ENCODE measurements at places on chromosomes 5 and 9.

GRCh38 chr9:135714242-135715055 lies 12.5 kb downstream of the KCNT1 start:
- no peak for DNase-seq

GRCh38 chr5:21071421-21071820 lies 1083.4 kb upstream of the CDH18 start:
- DNase-seq: no peak

- DNase-seq: no peak
Observed at GRCh38 chr9:77960356-77961153, 71.1 kb downstream of the GNAQ start.

- DNase-seq: no peak
Observed at GRCh38 chr5:74075501-74076484, 449.8 kb downstream of the ARHGEF28 start.

DNA sequence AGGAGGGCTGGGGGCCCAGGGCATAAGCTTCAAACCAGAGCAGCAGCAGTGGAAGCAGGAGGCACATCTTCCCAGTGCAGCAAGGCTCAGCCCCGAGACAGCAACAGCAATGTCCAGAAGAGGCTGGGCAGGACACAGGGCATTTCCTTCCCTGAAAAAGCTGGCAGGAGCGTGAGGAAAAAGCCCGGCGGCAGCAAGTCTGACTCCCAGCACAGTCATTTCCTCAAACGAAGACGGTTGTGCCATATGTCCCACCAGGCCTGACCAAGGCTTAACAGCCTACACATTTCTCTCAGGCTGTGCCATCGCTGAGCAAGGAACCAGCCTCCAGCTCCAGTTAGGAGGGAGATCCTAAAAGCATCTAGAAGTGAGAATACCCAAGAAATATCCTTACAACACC lies 74.5 kb downstream of the APTX start:
- no peak for DNase-seq

DNA sequence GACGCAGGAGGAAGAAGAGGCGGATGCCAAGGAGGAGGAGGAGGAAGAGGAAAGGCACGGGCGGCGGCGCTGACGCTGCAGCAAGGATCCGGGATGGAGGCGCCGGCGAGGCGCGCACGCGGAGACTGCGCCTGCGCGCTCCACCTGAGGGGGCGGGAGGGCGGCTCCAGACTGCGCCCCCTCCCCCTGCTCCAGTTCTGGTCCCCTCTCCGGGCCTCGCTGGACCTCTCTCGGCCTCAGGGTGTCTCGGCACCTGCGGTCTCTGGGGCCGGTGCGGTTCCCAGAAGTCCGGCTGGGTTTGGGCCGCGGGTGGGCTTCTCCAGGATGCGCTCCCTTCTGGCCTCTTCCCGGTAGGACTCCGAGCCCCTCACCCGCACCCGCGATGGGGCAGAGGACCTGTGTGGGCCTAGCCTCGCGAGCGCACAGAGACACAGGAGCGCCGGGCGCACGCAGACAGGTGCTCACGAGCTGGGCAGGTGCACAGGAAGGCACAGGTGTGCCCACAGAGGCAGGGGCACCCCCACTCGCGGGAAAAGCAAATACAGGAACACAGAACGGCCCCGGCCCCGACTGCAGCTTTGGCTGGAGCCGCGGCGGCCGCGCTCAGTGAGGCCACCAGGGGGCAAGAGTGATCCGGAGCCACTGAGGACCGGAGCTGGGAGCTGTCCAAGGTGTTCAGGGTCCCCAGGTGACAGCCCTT lies at the start of gene NPDC1:
NPDC1 (minus strand) TSS at position 90 of the 700 bp plus-strand sequence. CDS start 188 bp downstream, outside the sequence.
- DNase-seq: no peak

DNA sequence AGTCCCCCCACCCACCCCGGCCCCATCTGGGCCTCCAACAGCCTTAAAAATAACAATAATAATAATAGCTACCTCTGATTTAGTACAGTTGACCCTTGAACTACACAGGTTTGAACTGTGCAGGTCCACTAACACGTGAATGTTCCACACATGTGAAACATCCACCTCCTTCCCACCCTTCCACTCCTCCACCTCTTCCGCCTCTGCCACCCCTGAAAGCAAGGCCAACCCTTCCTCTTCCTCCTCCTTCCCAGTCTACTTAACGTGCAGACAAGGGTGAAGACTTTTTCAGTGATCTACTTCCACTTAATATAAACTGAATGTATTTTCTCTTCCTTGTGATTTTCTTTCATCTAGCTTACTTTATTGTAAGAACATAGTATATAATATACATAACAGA lies 10.8 kb downstream of the PDGFRB start:
- no peak for DNase-seq

DNA sequence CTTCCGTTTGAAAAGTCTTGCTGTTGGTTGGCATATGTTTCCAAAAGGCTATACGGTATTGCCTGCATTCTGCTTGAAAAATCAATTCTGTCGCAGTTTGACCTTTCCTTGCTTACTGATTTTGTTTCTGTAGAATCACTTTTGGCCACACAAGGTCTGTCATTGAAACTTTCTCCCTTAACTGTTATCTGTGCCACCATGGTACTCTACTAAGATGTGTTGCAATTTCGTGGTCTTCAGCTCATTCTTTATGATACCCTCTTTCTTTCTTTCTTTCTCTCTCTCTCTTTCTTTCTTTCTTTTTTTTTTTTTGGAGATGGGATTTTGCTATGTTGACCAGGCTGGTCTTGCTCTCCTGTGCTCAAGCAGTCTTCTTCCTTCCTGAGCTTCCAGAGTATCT lies 4.5 kb downstream of the OSTF1 start:
- DNase-seq: no peak

DNA sequence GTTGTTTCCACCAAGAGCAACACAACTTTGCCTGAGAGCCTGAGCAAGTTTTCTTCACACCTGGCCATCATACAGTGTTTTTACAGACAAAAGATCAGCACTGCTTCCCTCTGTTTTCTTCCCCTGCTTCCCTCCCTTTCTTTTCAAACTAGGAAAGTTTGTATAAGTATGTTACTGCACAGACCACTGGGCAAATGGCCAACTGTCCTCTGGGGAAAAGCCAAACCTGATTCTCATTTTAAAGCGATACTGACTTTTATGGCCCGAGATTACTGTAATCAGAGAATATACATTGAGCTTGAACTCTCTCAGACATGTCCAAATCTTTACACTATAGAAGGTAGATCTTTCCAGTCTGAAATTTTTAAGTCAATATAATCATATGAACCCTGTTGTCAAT lies 415.0 kb downstream of the NFIB start:
- DNase-seq: no peak

- no peak for DNase-seq
Observed at GRCh38 chr5:140322751-140323731, 20.1 kb upstream of the PFDN1 start.

DNA sequence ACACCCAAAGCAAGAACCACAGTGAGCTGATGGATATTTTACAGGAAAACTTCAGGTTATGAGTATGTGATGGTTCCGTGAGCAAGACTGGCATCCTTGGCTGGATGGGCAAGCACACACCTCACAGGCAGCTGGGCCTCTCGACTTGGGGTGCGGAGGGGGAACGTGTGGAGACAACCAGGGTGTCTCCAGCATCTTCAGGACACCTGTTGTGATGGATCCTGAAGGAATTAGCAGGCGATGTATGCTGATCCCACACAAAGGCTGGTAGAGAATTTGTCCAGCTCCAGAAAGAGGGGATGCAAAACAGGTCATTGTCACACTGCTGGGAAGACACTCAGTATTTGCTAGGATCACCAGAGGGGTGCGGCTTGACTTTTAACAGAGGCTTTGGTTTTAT lies 42.7 kb downstream of the SECISBP2 start:
- no peak for DNase-seq

DNA sequence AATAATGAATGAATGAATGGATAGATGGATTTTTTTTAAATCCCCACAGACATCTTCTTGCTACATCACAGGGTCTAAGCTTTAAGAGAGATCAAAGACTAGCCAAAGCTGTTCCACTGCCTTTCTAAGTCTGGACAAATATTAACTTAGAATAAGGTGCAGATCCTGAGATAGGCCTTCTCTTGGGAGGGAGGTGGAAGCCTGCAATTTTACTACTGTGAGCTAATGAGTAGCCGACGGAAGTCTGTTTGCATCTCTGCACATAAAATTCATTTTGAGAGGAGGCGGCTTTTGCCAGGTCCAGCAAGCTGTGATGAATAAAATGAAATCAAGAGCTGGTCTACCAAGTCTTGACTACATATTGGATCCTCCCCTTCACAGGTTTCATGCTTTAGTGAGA lies 484.9 kb downstream of the TMEM38B start:
- no peak for DNase-seq

DNA sequence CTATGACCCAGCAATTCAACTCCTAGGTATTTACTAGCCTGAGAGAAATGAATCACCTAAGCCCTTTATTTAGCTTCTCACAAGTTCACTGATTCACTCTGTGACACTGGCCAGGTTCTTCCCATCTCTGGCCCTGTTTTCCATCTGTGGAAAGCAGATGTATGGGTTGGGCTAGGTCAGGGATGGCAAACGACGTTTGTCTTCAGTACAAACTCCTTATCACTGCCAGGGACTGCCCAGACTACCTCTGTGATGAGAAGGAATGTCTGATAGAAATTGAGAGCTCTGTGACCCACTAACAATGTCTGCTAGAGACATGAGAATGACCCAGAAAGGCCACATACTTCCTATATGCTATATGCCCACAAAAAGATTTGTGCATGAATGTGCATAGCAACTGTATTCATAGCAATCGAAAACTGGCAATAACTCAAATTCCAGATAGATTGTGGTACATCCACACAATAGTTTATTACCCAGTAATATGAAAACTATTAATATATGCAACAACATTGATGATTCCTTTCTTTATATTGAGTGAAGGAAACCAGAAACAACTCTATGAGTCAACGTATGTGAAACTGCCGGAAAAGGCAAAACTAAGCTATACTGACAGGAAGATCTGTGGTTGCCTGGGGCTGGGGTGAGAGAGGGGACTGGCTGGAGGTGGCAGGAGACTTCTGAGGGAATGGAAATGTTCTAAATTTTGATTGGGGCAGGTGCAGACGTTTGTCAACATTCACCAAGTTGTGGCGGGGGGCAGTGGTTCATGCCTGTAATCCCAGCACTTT lies 32.0 kb upstream of the ADAM19 start:
- DNase-seq: no peak

DNA sequence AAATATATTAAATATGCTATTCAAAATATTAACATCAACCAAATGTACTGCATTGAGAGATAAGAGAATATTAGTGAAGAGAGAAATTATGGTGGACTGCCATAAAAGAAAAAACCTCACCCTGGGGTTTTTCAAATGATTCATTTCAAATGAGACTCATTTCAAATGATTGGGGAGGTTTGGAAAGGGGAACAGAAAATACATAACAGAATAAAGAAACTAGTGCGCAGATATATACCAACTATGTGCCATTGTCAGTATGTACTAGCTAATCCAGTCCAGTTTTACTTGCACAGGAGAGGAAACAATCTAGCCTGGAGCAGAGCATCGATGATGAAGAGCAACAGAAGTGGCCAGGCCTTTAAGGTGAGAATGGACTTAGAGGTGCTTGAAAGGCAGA lies 651.6 kb upstream of the RORB start:
- no peak for DNase-seq

GRCh38 chr9:86893811-86894490 lies 53.4 kb downstream of the GAS1 start:
- DNase-seq: no peak

- no peak for DNase-seq
Observed at GRCh38 chr9:113588242-113588810, 124.8 kb downstream of the RGS3 start.

- DNase-seq: no peak
Observed at GRCh38 chr5:9288234-9288633, 257.6 kb downstream of the SEMA5A start.

- DNase-seq: no peak
Observed at GRCh38 chr5:76391014-76391413, 12.1 kb upstream of the IQGAP2 start.

DNA sequence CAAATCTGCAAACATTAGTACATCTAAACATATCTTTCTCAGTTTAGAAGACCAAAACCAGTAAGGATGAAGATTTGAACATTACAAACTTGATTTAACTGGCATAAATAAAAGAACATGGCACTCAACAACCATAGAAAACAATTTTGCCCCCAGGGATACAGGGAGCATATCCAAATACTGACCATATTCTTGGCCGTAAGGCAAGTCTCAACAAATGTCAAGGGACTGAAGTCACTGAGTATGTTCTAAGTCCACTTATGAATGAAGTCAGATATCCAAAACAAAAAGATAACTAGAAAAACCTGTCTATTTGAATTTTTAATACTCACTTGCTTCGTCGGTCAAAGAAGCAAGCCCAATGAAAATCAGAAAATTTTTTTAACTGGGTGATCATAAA lies 14.1 kb downstream of the FEM1C start:
- no peak for DNase-seq

GRCh38 chr5:110027527-110028322 lies 338.0 kb downstream of the MAN2A1 start:
- DNase-seq: no peak

GRCh38 chr5:126975796-126976195 lies 54.6 kb downstream of the MARCHF3 start:
- DNase-seq: no peak

DNA sequence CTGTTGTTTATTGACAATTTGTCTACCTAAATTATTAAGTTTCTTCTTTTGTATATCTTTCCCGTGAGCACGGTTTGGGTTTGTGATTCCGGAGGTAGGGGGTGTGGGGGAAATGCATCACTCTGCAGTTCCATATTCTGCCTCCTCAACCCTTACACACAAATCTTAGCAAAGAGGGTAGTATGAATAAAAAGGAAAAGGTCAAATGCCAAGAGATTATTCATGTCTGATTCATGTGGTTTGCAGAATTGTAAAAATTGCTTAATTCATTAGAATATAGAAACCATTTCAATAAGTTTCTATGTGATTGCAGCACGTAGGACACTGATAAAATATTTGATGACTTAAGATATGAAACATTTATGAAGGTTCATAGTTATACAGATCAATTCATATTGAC lies 601.9 kb downstream of the SEMA5A start:
- DNase-seq: no peak

GRCh38 chr5:140356853-140357725 lies 2.9 kb upstream of the SLC4A9 start:
- no peak for DNase-seq

DNA sequence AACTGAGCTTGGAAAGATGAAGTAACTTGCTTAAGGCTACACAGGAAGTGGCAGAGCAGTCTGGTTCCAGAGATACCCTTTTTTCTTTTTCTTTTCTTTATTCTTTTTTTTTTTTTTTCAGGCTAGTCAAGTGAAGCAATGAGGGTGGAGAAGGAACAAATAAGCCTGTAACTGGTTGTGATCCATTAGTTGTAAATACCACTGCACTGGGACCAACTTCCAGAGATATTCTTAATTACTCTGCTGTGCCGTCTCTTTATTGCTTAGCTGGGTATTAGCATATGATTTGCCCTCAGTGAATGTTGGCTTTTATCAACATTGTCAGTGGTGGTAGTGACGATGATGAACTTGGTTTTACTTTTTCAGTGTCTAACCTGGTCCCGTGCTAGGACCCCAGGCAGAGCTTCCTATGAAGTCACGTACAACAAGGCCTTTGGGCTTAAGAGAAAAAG lies 26.7 kb downstream of the LNPEP start:
- no peak for DNase-seq
